CMK (cell line): ENCODE measurements at places on chromosomes 12 and 14.

- no peak for DNase-seq
Measured at GRCh38 chr14:93709249-93709648, 79.0 kb downstream of the PRIMA1 start.

GRCh38 chr12:109247831-109248654, 61.0 kb downstream of the FOXN4 start:
- no peak for DNase-seq

- DNase-seq = peak; percentile 46
Measured at GRCh38 chr12:131710464-131711457, at the start of gene SFSWAP. Gene SFSWAP, plus strand, starts transcription at chr12:131711090. Its CDS starts 140 bp downstream, at chr12:131711230.

- DNase-seq = no peak
Measured at GRCh38 chr12:52924764-52925716, 20.2 kb upstream of the KRT8 start.

GRCh38 chr12:52073531-52074381, 4.0 kb downstream of the ATG101 start:
- DNase-seq = no peak

DNA sequence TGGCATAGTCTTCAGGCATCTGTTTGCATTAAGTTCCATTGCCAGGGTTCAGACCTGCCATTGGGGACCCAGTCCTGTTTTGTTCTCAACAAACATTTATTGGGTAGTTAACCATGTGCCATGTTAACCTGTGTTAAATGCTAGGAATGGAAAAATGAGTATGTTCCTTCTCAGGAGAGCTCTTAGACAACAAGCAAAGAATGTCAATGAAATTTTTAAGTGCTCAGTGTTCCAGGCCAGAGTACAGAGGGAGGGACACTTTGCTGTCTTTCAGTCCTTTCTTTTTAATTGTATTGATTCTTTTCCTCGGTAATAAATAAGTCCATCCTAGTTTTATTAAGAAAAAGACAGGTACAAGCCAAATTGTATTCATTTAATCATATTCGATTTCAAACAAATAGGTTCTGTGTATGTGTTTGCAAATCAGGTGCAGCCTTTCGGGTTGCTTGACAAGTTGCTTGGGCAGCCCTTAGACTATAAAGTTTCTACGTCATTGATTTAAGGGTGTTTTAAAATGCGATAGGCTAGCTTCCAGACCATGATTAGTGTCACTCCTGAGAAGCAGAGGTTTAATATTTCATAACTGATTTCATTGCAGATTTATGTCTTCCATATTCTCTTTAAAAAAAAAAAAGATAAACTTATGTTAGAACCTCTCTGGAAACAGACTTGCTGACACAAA, 123.1 kb downstream of the DERA start:
- no peak for DNase-seq

- no peak for DNase-seq
Measured at GRCh38 chr12:52774629-52775250, 2.4 kb downstream of the KRT76 start.

- DNase-seq = no peak
Measured at GRCh38 chr14:99166506-99166905, 105.5 kb downstream of the BCL11B start.

GRCh38 chr14:66824251-66824650, 316.3 kb downstream of the GPHN start:
- no peak for DNase-seq
